ENCODE measurements at places on chromosomes 7 and 10.

DNA sequence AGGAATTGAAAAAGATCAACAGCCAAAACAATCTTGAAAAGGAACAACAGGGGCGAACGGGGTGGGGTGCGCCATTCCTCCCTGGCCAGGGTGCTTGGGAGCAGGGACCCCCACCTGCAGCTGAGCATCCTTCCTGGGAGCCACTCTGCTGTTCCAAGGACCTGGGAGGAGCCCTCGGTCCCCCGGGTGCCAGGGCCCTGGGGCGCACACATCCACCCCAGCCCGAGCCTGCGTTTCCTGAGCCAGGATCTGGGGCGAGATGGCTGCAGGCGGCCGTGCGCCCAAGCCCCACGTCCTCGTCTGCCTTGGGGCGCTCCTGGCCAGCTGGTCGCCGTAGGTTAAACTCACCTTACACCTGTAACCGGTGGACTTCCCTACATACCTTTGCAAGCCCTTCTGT lies 10.6 kb downstream of the AP3M1 start:
- DNase-seq, result no peak

DNA sequence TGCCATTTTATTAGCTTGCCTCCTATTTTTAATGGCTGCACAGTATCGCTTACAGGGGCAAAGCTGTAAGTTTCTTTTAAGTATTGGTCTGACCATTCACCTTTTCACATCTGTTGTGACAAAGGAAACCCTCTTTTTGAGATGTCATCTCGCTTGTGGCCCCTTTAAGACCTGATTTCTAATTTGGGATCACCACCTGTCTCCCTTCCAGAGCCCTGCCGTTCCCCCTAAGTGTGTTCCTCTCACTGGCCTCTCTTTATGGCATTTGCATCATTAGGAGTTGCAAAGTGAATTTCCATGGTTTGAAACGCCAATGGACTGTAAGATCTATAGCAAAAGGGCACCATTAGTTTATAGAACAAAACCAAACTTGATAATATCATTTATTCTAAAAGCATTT lies 1.4 kb downstream of the EPDR1 start:
- no peak for DNase-seq

GRCh38 chr10:97356318-97356914 lies 21.9 kb upstream of the FRAT2 start:
- DNase-seq, result no peak

GRCh38 chr10:117186832-117187615 lies 10.3 kb upstream of the KCNK18 start:
- no peak for DNase-seq

All from left forelimb (tissue), 1 donor.